Activated T-cell treated with anti-CD3 and anti-CD28 coated beads, Interleukin-2, amount 50 U/mL, for 72 hours (primary cell): ENCODE measurements at places on chromosomes 3 and 15. TPM values are rescaled to one million over a fixed set of nuclear protein-coding genes. Genes with fewer than 3 reads are reported as not detected.

GRCh38 chr15:31660816-31661215 lies 334.2 kb downstream of the KLF13 start:
- DNase-seq = no peak
- peaks cover 6% of the 10 kb centered on the region for H3K27me3 ChIP-seq
- no peaks in the 10 kb centered on the region for H3K4me1 ChIP-seq
- H3K36me3 ChIP-seq = no peaks in the 10 kb centered on the region
- H3K4me3 ChIP-seq = no peak overlapping the region
- H3K27ac ChIP-seq = no peak overlapping the region

GRCh38 chr3:129120254-129121004 lies 1.2 kb downstream of the RAB43 start:
- peak; percentile 92 for DNase-seq
- H3K36me3 ChIP-seq = peaks cover 22% of the 10 kb centered on the region

DNA sequence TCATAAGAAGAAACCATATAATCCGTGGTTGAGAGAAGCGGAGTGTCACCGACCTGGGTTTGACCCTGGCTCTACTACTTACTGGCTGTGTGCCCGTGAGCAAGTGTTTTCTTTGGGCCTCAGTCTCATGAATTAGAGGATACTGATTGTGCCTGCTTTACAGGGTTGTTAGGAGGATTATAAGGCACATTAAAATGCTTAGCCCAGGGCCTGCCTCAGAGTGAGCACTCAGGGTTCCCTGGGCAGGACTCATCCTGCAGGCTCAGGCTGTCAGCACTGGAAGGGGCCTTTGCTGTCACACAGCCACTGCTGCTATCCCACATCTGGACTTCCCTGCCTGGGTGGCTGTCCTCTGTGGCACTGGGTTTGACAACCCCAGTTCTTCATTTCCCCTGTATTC lies 4.7 kb downstream of the PLA2G4F start:
- DNase-seq = no peak
- no peaks in the 10 kb centered on the region for H3K4me1 ChIP-seq
- H3K27me3 ChIP-seq = no peaks in the 10 kb centered on the region
- no peak overlapping the region for H3K4me3 ChIP-seq

GRCh38 chr3:171982828-171983227 lies 56.5 kb upstream of the FNDC3B start:
- no peak for DNase-seq
- H3K27me3 ChIP-seq = peaks cover 12% of the 10 kb centered on the region
- peaks cover 2% of the 10 kb centered on the region for H3K36me3 ChIP-seq
- H3K4me1 ChIP-seq = peaks cover 17% of the 10 kb centered on the region

DNA sequence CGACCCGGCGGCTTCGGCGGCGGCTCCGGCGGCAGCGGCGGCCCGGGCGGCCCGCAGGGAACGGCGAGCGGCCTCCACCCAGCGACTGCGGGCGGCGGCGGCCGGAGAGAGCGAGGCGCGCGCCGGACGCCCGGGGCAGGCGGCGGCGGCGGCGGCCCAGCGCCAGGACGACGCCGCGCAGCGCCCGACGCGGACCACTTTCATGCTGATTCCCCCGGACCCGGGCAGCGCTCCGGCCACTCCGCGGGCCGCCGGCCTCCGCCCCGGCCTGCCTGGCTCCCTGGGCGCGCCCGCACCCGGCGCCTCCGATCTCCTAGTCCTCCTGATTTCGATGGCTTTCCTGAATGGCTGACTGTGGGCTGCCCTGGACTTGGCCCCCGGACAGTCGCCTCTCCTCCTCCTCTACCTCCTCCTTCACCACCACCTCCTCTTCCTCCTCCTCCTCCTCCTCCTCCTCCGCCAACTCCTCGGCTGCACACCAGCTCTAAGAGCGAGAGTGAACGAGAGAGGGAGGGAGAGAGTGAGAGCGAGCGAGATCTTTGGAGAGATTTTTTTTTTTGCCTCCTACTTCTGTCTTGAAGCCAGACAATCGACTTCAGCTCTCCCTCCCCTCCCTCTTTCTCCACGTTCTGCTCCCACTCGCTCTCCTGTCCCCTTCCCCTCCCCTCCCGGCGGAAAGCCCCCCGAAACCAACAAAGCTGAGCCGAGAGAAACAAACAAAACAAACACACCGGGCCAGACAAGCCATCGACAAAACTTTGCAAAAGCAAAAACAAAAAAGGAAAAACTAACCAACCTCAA lies 844 bp downstream of the NR2F2 start:
- peaks cover 8% of the 10 kb centered on the region for H3K36me3 ChIP-seq
- H3K4me3 ChIP-seq = peak overlapping the region; percentile 95
- peaks cover 89% of the 10 kb centered on the region for H3K27me3 ChIP-seq
- no peak for DNase-seq
- peaks cover 37% of the 10 kb centered on the region for H3K4me1 ChIP-seq

GRCh38 chr15:25987638-25988037 lies 124.5 kb upstream of the ATP10A start:
- H3K27ac ChIP-seq = no peak overlapping the region
- no peaks in the 10 kb centered on the region for H3K4me1 ChIP-seq
- no peak overlapping the region for H3K4me3 ChIP-seq
- H3K27me3 ChIP-seq = peaks cover 14% of the 10 kb centered on the region
- no peaks in the 10 kb centered on the region for H3K36me3 ChIP-seq
- no peak for DNase-seq

GRCh38 chr15:74362482-74362881 lies 5.0 kb downstream of the CYP11A1 start:
- no peak overlapping the region for H3K4me3 ChIP-seq
- no peaks in the 10 kb centered on the region for H3K36me3 ChIP-seq
- H3K27me3 ChIP-seq = peaks cover 28% of the 10 kb centered on the region
- peaks cover 4% of the 10 kb centered on the region for H3K4me1 ChIP-seq

DNA sequence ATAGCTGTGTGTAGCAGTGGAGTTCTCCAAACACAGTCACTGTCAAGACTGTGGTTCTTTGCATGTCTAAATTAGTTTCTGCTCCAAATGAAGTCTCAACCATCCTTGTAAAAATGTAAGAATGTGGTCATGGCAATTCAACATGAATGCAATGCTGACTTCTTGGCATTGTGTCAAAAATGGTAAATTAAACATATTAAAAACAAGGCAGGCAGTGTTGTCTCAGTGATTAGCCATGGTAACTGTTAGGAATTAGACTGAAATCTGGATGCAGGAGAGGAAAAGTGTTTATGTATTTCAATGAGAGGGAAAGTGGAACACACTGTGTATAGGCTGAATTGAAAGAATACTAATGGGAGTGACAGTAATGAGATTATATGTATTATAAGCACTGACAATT lies 597.2 kb downstream of the EDEM1 start:
- no peaks in the 10 kb centered on the region for H3K4me1 ChIP-seq
- H3K27me3 ChIP-seq = no peaks in the 10 kb centered on the region
- H3K36me3 ChIP-seq = no peaks in the 10 kb centered on the region
- no peak overlapping the region for H3K4me3 ChIP-seq
- no peak overlapping the region for H3K27ac ChIP-seq

VWA5B2 gene
- total RNA-seq = 0.07 TPM

PP2D1 gene
- not detected for total RNA-seq

DNA sequence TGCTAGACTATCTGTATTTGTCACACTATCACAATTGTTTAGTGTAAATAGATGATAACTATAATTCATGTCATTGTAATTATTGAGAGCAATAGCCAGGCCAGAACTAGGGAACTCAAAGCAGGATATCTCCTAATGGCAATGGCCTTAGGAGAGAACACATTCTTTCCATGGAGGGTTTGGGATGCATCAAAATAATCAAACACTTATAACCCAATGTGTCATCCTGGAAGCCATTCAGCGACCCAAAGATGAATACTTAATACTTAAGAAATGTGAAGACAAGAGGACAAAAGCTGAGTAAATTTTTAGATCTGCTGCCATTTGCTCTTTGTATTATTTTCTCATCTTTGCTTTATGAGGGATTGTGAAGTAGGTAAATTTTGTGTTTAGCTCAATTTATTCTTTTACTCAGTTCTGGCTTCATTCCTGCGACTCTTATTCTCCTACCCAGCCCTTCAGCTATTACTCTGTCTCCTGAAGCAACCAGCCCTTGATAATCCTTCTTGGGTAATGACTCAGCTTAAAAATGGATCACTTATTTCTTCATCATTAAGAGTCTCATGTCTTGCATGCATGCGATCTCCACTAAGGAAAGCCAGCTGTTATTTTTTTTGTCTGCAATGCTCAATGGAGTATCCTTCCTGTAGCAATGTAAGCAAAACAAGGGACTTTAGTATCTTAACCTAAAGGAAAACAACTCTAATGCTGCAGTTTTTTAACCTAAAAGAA lies 2.0 kb downstream of the OR4F15 start:
- no peak for DNase-seq
- no peaks in the 10 kb centered on the region for H3K4me1 ChIP-seq

GRCh38 chr3:121436074-121436473 lies 109.7 kb downstream of the POLQ start:
- H3K27me3 ChIP-seq = no peaks in the 10 kb centered on the region
- H3K4me1 ChIP-seq = peaks cover 13% of the 10 kb centered on the region
- no peak overlapping the region for H3K4me3 ChIP-seq
- peaks cover 2% of the 10 kb centered on the region for H3K36me3 ChIP-seq

DNA sequence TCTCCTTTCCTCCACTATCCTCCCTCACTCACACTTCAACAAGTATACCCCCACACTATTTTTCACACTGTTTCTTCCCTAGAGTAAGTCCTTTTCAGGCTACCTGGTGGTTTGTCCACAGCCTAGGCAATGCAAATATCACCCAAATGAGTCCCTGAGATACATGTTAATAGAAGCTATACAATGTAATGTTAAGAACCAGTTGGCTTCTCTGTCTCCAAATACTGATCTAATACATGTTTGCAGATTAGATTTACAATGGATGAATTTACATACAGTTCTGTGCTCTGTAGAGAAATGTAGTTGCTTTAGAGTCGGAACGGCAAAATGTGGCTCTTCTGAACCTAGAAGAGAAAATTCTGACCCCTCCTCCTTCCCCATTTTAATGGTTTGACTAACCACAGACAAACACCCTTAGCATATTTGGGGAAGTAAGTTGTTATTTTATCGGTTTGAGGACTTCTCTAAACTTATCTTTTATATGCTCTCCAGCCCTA lies 63.6 kb upstream of the MBNL1 start:
- H3K27me3 ChIP-seq = no peaks in the 10 kb centered on the region
- peak overlapping the region; percentile 92 for H3K4me3 ChIP-seq
- no peak for DNase-seq

DNA sequence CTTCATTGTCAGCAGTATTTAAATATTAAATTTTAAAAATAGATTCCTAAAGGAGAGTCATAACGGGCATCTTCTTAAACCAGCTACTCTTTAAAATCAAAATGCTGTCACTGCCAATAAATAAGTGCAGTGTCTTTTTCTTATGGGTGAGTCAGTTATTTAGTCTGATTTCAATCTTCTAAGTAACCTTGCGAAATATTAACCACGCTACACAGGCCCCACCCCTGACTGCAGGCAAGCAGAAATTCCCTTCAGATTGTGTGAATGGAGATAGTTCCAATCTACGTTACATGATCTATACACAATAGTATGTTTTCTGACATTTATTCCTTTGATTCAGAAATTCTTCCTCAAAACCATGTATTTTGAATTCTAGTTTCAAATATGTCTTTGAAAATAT lies 141.5 kb downstream of the GADL1 start:
- H3K36me3 ChIP-seq = no peaks in the 10 kb centered on the region
- no peak overlapping the region for H3K27ac ChIP-seq
- H3K4me3 ChIP-seq = no peak overlapping the region
- peaks cover 44% of the 10 kb centered on the region for H3K4me1 ChIP-seq
- no peaks in the 10 kb centered on the region for H3K27me3 ChIP-seq
- no peak for DNase-seq

SPSB4 gene
- total RNA-seq = not detected

TF gene
- total RNA-seq = 1.7 TPM

GRCh38 chr3:47583320-47584075 lies 4.8 kb upstream of the CSPG5 start:
- H3K4me1 ChIP-seq = no peaks in the 10 kb centered on the region
- peaks cover 16% of the 10 kb centered on the region for H3K27me3 ChIP-seq
- no peak overlapping the region for H3K4me3 ChIP-seq
- DNase-seq = no peak

C3orf22 gene
- not detected for total RNA-seq

SLC22A13 gene
- 1.2 TPM for total RNA-seq

DNA sequence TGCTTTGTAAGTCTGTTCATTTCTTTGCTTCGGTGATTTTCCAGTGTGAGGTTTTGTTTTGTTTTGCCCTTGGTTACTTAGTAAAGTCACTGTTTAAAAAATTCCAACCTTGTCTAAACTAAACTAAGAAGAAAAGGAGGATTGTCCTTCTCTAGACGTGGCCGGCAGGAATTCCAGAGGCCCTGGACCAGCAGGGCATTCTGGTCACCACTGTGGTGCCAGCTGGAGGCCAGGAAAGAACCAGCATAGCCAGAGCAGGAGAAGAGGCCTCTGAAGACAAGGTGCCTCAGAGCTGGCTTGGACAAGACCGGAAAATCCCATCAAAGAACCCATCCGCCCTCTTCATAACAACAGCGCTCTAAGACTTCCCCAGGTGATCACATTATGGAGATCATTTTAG lies 8.2 kb downstream of the PLOD2 start:
- no peak overlapping the region for H3K27ac ChIP-seq
- no peaks in the 10 kb centered on the region for H3K36me3 ChIP-seq

- H3K36me3 ChIP-seq = no peaks in the 10 kb centered on the region
- no peaks in the 10 kb centered on the region for H3K4me1 ChIP-seq
- DNase-seq = no peak
- H3K27me3 ChIP-seq = peaks cover 31% of the 10 kb centered on the region
- H3K4me3 ChIP-seq = no peak overlapping the region
Observed at GRCh38 chr15:61199681-61200080, 29.4 kb downstream of the RORA start.

PPARG gene
- 1.4 TPM for total RNA-seq

GRCh38 chr15:40452296-40453090 lies 11.7 kb downstream of the BAHD1 start:
- no peaks in the 10 kb centered on the region for H3K27me3 ChIP-seq
- no peak for DNase-seq
- H3K36me3 ChIP-seq = no peaks in the 10 kb centered on the region
- peak overlapping the region; percentile 63 for H3K27ac ChIP-seq
- peak overlapping the region; percentile 42 for H3K4me3 ChIP-seq

SPESP1 gene
- 0.58 TPM for total RNA-seq

DNA sequence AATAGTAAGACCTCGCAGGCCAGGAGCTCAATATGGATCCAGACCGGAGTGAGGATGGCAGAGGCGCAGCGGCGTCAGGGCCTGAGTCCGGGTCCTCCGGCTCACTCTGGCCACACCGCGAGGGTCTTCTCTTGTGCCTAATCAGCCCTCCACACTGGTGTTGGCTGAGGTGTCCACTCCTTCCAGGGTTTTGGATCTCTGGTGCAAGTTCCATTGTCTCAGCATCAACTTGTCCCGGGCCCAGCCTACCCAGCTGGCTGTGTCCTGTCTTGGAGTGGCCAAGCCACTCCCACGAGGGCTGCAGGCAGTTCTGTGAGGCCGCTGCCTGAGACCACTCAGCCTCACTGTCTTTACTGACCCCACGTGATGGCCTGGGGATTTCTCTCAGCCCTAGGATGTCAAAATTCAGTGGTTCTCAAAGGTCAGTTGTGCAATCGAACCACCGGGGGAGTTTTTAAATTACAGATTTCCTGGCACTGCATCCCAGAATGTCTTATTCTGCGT lies 12.6 kb upstream of the GOLGA6L7 start:
- no peaks in the 10 kb centered on the region for H3K36me3 ChIP-seq
- H3K4me1 ChIP-seq = no peaks in the 10 kb centered on the region
